ENCODE measurements at places on chromosomes 2 and 18.

- DNase-seq: no peak
Observed at GRCh38 chr2:163849756-163850435, 114.1 kb upstream of the FIGN start.

- no peak for DNase-seq
Observed at GRCh38 chr2:169106563-169107545, 37.5 kb downstream of the DHRS9 start.

GRCh38 chr2:71275939-71276310 is 49.0 kb upstream of the PAIP2B start:
- no peak for DNase-seq

- no peak for DNase-seq
Observed at GRCh38 chr2:149020432-149020851, 18.1 kb upstream of the LYPD6B start.

GRCh38 chr2:108907822-108908712 is 81.0 kb downstream of the EDAR start:
- DNase-seq: no peak

DNA sequence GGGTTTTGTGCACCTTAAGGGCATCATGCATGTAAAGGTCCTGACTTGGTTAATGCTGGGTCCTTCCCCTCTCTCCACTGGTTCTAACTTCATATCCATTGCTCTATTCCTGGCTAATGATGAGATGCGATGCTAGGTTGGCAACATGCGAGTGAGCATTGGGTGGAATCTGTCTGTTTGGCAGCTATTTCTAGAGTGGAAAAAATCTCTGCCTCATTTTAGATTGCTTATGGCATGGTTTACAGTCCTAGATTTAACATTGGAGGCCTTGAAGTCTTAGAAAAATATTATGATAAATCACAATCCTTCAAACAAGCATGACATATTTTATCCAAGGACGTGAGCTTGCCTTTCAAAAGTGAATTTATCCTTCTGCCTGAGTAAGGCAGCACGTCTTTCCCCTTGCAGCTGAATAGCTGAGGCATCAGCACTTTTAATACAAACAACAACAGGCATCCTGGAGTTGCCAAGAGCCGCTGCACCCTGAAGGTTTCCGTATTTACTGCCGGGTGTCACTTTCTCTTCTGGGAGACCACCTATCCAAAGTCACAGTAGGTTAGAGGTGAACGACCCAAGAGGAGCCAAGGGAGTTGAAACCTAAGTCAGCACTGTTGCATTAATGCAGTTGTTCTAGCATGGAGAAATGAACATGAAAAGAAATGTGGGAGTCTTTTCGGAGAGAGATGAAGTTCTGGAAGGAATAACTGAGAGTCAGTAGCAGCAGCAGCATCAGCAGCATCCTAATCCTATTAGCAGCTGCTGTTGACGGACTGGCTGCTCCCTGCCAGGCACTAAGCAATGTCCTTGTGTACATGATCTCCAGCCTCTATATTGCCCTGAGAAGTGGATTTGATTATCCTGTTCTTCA is 78.4 kb downstream of the MAPK4 start:
- DNase-seq: no peak

DNA sequence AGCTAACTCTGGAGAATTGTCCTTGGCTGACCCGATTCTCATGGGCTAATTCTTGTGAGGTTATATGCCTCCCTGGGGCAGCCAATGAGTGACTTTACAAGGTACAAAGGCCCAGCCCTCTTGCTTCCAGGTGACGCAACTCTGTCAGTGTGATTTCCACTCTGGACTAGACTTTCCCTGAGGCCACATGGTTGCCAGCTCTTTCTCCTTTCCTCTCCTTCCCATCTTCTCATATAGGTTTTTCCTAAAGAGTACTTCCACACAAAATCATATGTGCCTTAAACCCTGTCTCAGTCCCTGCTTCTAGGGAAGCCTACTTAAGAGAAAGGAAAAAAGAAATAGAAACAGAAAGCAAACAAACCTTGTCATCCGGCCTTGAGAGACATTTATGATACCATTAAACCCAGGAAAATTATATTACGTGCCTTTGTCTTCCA is 226.2 kb upstream of the ZSWIM2 start:
- no peak for DNase-seq

- DNase-seq: no peak
Observed at GRCh38 chr2:32719430-32719829, 91.6 kb downstream of the TTC27 start.

DNA sequence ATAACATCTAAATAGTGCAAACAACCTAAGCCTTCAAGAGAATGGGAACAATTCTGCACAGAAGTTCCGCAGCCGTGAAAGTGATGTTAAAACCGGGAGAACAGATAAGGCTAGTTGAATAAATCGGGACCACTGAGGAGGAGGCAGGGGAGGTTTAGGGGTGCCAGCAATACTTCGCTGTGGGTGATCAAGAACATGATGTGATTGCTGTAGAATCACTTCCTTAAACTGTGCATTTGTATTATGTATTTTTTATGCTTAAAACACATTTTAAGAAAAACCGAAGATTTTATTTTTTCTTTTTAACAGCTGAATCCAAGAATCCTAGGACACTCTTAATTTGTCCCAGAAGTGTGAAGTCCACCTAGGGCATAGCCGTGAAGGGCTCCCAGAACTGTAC is 33.6 kb downstream of the TTC32 start:
- no peak for DNase-seq

DNA sequence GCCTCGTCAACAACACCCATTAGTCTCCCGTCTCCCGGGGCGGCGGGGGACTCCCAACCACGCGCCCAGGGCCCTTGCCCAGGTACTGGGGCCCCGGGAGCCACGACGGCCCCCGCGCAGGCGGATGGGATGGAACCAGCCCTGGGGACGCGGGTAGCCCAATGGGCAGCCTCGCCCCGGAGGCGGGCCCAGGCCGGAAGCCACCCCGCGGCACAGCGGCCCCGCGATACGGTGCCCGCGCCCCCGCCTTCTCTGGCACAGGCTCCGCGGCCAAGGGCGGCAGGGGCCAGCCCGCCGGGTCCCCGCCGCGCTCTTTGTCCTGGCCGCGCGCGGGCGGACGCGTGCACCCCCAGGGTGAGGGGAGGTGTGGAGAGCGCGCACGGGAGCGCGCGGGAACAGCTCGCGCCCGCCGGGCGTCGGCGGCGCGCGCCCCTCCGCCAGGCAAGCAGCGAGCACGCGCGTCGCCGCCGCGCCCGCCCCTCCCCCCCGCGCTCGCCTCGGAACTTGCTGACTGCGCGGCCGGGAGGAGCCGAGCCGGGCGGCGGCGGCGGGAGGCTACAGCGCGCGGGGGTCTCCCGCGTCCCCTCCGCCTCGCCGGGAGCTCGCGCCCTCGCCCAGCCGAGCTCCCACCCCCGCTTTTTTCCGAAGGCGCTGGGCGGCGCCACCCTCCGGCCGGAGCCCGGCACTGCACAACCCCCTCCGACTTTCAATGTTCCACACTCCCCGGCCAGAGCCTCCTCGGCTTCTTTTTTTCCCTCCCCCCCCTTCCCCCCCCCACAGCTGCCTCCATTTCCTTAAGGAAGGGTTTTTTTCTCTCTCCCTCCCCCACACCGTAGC is at the start of gene UBE2E3:
Gene UBE2E3 (plus strand): TSS at position 500 of the 837 bp plus-strand sequence. CDS start 1,438 bp downstream, outside the sequence.
- DNase-seq: peak; percentile 82

- no peak for DNase-seq
Observed at GRCh38 chr2:238090887-238091286, 9.3 kb upstream of the ESPNL start.

DNA sequence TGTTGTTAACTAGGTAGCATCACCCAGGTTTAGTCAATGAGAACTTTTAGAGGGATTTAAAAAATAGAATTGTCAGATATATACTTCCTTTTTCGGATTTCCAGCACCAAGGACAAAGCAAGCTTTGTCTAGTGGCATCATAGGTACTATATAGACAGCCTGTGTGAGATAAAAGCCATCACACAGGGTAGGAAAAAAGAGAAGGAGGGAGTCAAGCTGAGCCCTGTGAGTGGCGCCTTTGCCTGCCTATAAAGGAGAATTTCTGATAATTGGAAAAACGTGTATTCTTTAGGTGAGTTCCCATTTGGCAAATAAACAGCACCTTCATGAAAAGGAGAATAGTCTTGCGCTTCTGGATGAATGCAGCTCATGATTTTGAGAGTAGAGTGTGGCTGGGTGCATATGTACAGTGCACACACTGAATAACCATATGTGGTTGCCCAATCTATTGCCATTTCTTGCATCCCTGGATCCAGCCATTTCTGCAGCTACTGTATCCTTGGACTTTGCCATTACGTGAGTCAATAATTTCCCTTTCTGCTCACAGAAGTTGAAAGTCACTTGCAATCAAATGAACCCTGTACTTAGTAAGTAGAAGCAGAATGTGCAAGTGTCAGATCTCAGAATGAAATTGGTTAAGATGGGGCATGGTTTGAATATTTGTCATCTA is 559.9 kb upstream of the MEX3C start:
- DNase-seq: no peak

DNA sequence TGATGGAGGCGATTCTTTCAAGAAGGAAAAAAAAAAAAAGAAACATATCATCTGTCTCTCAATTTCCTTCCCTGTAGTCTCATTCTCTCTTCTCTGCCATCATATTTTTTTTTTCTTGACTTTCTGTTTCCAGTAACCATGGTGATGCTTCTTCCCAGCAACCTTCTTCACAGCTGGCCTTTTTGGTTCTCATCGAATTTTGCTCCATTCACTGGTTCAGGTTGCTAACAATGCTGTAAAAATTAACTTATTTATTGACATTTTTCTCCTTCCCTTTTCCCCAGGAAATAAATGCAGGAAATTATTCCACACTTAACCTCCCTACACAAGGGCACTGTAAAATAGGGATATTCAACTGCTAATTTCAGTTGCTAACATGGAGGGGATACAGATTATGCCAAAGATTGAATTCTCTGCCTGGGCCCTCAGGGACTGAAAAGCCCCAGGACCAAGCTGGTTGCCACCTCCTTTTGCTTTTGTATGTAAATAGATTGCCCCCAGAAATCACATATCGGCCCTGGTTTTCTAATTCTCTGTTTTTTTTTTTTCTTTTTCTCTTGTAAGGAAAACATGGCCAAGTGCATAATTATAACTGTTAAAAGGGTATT is 154.7 kb downstream of the MAP2 start:
- DNase-seq: no peak

DNA sequence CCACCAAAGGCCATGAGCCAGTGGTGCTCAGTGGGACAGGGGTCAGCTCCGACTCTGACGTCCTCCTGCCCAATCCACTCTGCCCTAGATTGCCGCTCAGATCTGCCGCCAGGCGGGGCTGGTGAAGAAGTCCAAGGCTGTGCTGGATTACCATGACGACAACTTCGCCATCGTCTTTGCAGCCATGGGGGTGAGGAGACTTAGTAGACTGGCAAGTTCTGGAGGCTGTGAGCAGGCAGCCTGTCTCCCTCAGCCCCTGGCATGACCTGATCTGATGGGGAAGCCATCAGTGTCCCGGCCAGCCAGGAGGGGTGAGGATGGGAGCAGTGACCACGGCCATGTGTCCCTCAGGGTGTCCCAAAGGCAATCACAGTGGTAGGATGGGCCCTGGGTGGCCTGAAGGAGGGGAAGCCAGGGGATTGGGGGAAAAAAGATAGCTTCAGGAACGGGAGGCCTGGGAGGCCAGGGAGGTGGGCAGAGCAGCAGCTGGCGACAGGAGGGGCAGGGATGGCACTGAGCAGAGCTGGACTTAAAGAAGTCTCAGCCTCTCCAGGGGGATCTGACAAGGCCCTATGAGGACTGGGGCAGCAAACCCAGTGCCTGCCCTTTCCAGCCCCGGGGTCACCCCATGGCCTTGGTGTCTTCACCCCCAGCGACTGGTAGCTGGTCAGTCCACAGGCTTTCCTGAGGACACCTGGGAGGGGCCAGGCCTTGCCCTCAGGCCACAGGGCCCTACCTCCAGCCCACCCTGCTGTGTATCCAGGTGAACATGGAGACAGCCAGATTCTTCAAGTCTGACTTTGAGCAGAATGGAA is 17.4 kb upstream of the ANKRD53 start:
- no peak for DNase-seq

DNA sequence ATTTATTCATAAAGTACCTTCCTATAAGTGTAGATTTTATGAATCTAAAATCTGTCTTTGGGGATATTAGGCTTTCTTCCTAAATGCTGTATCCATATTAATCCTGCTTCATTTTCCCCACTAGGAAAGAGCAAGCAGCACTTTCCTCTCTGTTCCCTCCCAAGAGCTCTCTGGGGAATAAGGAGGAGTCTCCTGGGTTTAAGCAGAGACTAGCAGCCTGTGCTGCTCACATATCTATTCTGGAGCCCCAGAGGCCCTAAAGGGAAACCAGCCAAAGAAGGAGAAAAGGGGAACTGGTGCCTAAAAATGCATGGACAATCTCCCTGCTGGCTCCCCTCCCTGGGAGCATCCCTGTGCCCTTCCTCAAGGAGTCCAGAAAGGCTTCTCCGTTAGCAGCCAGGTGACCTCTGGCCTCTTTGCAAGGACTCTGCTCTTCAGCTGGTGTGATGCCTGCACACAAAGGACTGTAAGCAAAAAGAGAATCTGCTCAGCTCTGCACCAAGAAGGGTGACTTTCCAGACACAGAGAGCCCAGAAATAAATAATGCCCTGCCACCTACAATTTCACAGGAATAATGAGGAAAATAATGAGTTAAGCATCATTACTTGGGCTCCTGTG is 270.6 kb downstream of the SS18 start:
- no peak for DNase-seq

- no peak for DNase-seq
Observed at GRCh38 chr2:176246331-176246730, 22.9 kb upstream of the MTX2 start.

DNA sequence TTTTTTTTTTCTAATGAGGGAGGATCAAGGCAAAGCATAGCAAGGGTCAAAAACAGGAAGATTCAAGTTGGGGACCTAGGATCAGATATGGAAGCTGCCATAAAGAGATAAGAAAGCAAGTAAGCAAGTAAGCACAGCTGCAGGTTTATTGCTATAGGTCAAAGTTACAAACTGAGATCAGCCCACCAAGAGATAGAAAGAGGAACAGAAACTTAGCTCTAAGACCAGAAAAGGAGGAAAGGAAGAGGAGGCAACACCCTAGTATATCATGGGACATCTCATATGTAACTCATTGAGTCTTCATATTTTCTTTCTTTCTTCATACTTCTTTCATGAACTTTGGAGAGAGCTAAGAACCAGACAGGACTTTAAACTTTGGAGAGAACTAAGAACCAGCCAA is 295.9 kb upstream of the CRIM1 start:
- DNase-seq: no peak

GRCh38 chr18:63850636-63851035 is 36.9 kb upstream of the SERPINB2 start:
- DNase-seq: no peak

DNA sequence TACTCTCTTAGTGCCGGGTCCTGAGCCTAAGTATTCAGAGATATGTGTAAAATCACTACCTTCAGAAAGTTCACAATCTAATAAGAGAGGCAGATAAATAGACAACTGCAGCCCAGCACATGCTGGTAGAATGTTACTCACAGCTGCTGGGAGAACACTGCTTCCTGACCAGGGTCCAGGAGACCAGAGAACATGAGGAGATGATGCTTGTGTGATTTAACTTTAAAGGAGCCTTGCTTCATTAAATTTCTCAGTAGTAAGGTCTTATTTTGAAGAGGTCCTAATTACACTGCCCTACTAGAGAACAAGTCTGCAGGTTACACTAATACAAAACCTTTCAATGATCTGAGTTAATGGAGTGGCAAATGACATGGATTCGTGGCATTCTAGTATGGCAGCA is 209.9 kb upstream of the TRIB2 start:
- no peak for DNase-seq
